ENCODE measurements at places on chromosomes 1 and 21. TPM values are rescaled to one million over a fixed set of nuclear protein-coding genes. Genes with fewer than 3 reads are reported as not detected.

The LPAR3 gene
- total RNA-seq: 4.7 TPM

The FNDC5 gene
- 125 TPM for total RNA-seq

The KRTAP19-1 gene
- total RNA-seq: not detected

The MAP3K21 gene
- total RNA-seq: 1.4 TPM

The MIB2 gene
- total RNA-seq: 79.5 TPM

The KCNK1 gene
- total RNA-seq: 2.7 TPM

The EVA1B gene
- total RNA-seq: 25.7 TPM

The LCE1A gene
- total RNA-seq: not detected

The SYPL2 gene
- total RNA-seq: 61.5 TPM

The RGS5 gene
- total RNA-seq: 35.8 TPM

The PLPPR4 gene
- 18.3 TPM for total RNA-seq

The CELA2A gene
- not detected for total RNA-seq

The NPHS2 gene
- total RNA-seq: not detected

GRCh38 chr1:108114033-108114599 is 86.0 kb downstream of the SLC25A24 start:
- no peak for DNase-seq

DNA sequence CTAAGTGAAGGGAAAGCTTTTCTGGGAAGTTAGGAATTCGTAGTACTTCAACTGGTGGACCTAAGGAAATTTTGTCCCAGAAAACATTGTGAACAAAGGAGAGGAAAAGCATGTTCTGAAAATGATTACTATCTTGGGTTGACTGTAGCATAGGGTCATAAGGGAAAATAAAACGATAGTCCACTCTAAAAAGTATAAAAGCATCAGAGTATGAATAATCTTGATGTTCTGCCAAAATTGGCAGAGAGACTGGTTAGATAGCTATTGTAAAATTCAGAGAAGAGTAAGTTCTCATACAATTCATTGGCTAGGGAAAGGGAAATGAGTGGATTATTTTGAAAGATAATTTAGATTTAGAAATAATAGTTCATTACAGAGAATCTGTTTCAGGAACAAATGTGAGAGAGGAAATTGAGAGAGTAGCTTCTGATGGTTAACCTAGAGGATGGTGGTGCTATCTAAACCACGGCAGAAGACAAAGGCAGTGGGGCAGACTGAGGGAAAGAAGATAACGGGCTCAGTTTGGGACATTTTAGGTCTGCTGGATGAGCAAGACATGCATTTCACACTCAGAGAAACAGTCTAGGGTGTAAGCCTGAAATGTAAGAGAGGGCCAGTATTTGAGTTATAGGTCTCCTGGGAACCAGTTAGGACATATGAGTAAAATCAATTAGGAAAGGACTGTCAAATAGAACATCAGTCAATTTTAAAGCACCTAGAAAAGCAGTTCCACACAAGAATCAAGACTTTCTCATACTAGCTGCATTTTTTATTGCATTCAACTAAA is 799.3 kb upstream of the CXADR start:
- no peak for DNase-seq

- DNase-seq: no peak
Measured at GRCh38 chr1:65836686-65837085, 44.0 kb downstream of the PDE4B start.

GRCh38 chr1:205074513-205074912 is 9.7 kb downstream of the TMEM81 start:
- no peak for DNase-seq

DNA sequence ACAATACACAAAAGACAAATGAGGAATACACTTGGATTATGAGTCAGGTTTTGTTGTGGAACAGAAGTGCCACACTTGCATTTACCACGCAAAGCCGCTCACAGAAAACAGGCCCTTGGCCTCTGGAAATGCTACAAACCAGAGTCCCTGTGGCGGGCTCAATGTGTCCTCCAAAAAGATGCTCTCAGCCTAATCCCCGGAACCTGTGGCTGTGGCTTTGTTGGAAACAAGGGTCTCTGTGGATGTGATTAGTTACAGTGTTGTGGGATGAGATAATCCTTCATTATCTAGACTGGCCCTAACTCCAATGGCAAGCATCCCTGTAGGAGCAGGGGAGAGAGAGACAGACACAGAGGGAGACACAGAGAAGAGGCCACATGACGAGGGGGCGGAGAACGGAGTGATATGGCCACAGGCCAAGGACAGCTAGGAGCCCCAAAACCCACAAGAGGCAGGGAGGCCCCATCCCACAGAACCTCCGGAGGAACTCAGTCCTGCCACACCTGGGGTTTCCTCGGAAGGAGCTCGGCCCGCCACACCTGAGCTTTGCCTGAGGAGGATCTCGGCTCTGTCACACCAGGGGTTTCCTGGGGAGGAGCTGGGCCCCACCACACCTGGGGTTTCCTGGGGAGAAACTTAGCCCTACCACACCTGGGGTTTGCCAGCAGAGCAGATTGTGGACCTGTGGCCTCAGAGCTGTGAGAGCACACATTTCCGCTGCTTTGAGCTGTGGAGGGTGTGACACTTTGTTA is 55.4 kb downstream of the NPHP4 start:
- DNase-seq: no peak

GRCh38 chr1:54255026-54255702 is 55.2 kb downstream of the MRPL37 start:
- no peak for DNase-seq

DNA sequence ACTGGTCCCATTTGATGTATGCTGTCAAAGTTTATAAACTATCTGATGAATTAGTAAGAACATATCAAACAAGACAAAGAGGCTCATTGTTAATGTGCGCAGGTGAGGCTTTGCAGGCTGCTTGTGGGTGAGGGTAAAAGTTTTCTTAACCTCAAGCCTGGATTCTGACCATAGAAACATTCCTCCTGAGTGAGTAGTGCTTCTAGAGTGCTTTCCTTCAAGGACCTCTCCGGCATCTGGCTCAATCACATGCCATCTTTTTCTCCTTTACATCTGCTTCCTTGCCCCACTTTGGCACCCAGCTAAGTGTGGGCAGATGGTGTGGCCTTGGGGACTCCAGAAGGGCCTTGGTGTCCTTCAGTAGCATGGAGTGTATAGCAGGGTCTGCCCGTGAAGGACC is 104.0 kb downstream of the ROR1 start:
- DNase-seq: no peak

- no peak for DNase-seq
Measured at GRCh38 chr1:113388017-113388620, 2.2 kb upstream of the MAGI3 start.

DNA sequence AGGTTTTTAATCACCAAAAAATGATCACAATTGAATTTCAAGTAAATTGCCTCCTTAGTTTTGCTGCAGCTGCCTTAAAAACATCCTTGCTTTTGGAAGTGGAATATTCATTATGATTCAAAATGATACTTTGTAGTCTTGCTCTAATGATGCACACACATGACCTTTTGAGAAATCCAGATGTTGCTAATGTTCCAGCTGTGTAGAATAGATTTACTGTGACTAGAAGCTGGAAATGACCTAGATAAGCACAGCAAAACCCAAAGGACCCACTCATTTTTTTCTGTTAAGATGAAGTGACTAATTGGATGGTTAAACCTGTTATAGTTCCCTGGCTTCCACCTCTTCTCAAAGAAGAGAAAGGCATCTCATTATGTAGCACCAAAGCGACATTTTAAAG is 64.6 kb upstream of the RALGPS2 start:
- no peak for DNase-seq

DNA sequence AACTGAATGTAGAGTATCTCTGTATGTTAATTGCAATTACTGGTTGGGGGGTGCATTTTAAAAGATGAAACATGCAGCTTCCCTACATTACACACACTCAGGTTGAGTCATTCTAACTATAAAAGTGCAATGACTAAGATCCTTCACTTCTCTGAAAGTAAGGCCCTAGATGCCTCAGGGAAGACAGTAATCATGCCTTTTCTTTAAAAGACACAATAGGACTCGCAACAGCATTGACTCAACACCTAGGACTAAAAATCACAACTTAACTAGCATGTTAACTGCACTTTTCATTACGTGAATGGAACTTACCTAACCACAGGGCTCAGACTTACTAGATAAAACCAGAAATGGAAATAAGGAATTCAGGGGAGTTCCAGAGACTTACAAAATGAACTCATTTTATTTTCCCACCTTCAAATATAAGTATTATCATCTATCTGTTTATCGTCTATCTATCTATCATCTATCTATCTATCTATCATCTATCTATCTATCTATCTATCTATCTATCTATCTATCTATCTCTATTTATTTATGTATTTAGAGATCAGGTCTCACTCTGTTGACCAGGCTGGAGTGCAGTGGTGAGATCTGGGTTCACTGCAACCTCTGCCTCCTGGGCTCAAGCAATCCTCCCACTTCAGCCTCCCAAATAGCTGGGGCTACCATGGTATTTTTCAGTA is 47.8 kb downstream of the CHML start:
- DNase-seq: no peak

DNA sequence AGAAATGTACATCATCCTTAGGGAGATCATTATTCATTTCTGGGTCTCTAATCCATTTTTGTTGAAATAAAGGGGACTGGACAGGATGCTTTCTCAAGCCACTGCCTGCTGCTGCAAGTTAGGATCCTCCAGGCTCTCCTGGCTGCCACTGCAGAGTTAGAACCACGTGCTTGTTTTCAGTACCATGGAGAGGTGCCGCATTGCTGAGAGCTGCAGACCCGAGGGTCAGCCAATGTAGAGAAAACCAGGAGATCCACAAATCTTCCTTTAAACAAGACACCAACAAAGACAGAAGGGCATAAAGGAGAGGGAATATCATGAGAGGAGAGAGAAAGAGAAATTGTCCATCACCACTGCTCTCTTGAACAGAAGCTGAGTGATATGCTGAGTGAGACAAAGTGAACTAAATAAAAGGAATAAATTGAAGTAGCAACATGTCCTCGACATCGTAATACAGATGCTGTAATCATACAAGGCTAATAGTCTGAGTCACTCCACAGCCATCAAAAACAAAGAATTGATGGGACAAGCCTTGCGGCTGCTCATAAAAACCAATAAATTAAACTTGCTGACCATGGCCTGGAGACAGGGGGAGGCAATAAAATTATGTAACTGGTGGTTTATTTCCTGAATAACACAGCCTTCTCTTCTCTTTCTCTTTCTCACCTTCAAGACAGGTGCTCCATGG is 255.7 kb downstream of the OMA1 start:
- DNase-seq: peak; percentile 74

DNA sequence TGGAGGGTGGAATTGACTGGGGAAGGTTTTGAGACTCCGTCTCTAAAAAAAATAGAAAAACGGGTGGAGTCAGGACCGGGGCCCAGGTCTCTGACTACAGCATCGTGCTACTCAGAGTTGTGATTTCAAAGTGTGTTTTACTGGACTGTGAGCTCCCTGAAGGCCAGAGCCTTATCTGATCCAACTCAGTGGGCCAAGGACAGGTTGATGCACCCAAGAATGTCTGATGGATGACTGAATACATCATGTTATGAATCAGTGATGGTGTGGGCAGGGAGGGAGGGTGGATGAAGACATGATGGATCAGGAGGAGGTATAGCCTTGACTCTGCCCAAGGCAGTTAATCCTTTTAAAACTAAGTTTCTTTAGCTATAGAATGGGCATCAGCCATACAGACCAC is 81.6 kb downstream of the FOXD2 start:
- no peak for DNase-seq

DNA sequence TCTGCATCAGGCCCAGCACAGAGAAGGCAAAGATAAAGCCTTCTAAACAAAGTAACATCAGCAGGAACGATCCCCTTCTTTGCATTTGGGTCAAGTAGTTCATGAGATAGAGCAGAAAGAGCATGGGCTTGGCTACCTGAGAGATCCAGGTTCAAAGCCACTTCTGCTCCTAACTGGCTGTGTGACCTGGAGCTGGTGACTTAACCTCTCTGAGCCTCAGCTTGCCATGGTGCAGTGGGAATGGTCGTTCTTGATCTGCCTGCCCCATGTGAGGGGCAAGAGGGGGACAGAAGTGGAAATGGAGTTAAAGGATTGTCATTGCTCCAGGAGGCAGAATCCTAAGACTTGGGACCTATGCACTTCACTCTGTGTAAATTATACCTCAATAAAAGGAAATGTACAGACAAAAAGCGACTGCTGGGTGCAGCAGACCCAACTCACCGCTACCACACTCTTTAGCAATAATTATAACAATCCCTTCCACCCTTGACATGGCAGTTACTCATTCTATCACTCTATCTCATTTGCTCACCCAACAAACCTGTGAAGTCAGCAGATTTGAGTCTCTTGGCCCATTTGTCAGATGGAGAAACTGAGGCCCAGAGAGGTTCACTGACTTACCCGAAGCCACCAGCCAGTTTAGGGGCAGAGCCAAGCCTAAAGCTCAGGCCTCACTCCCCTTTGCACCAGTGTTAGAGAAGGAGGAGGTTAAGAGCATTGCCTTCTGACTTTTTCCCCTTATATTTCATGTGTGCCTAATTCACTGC is 1.5 kb upstream of the MATN1 start:
- DNase-seq: no peak

GRCh38 chr1:201002510-201002909 is 21.0 kb downstream of the KIF21B start:
- no peak for DNase-seq

DNA sequence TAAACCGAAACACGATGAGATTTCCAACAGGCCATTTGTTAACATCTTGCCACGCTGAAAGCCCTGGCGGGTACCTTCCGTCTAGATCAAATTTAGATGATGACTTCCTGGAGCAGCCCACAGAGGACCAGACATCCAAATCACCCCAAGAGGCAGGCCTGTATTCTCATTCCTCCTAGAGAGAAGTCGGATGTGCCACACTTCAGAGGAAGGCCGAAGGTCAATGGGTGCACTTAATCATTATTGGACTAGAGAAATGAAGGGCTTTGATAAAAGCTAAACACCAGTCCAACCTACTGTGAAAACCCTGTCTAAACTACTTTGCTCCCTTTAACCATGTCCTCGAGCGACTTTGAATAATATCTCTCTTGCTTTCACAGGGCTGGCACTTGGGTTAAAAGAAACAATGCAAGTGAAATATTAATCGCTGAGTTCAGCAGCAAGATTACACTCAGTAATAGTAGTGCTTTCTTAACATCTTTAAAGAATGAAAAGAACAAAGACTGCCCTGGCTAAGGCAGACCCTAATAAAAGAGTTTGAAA is 76.5 kb downstream of the BCAR3 start:
- DNase-seq: no peak

DNA sequence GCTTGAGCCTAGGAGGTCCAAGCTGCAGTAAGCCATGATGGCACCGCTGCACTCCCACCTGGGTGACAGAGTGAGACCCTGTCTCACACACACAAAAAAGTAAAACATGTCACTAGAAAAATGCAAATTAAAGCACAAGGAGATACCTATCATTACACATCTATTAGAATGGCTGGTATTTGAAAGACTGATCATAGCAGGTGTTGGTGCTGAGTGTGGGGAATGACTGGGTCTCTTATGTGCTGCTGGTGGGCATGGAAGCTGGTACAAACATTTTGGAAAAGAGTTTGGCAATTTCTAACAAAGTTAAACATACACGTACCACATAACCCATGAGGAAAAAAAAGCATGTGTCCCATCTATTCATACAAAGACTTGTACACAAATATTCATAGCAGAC is 142.1 kb upstream of the ZBTB40 start:
- no peak for DNase-seq

DNA sequence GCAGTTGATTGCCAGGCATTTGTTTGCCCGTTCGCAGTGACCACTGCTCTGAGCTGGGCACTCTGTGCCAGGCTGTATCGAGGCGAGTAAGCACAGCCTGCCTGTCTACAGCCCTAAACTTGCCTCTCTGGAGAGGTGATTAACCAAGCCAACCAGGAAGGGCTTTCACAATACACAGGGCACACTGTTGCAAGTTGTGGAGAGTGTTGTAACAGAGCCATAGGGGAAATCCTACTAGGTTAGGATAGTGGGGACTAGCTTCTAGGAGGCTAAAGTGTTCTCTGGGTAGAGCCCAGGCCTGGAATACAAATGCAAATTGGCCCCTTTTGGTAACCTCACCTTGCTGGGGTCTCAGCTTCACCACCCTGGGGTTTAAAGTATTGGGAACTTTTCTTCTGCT is 23.8 kb downstream of the PRDM2 start:
- no peak for DNase-seq
